ENCODE measurements at places on chromosomes 5 and 9.

DNA sequence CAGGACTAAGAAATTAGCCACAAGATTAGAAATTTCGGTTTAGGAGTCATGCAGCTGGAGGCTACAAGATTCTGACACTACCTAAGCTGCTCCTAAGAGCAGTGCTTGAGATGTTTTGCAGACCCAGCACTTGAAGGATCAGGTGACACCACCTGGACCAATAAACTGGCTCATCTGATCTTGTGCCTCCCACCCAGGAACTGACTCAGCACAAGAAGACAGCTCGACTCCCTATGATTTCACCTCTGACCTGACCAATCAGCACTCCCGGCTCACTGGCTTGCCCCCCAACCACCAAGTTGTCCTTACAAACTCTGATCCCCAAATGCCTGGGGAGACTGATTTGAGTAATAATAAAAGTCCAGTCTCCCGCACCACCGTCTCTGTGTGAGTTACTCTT lies 170.4 kb downstream of the TTC39B start:
- no peaks in the 10 kb centered on the region for H3K36me3 ChIP-seq
- H3K4me1 ChIP-seq: peaks cover 6% of the 10 kb centered on the region
- H3K27me3 ChIP-seq: no peaks in the 10 kb centered on the region
- H3K27ac ChIP-seq: no peak overlapping the region

DNA sequence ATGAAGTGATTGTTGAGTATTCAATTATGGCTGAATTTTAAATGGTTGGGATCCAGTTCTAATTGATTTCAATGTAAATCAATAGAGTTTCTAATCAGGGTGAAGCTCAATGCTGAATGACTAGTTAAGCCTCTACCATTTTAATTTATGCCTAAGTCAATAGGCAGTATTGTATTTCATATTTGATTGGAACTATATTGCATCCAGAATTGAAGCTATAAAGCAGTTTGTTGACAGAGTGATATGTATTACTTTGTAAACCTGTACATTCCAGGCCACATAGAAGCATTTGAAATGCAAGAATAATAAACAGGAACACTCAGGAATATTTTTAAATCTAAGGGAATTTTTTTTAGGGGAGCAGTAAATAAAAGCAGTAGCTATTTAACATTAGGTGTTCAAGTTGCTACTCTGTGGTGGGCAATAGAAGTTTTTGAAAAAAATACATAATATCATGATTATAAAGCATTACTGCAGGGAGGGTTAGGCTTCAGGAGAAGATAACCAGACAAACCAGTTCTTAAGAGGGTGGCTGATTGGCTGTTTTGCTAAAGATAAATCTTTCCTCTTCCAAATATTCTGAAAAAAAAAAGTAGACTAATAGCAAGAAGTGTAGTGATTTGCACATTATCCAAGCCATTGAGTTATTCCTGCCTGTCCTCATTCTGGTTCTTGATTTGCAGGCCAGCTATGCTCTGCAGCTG lies 492.0 kb upstream of the MEF2C start:
- no peak overlapping the region for H3K27ac ChIP-seq
- no peaks in the 10 kb centered on the region for H3K27me3 ChIP-seq
- H3K4me1 ChIP-seq: peaks cover 6% of the 10 kb centered on the region
- no peaks in the 10 kb centered on the region for H3K36me3 ChIP-seq
- H3K4me3 ChIP-seq: no peak overlapping the region

GRCh38 chr5:133321833-133322420 lies 270.1 kb downstream of the HSPA4 start:
- H3K27me3 ChIP-seq: no peaks in the 10 kb centered on the region
- peak; percentile 70 for ATAC-seq
- peaks cover 36% of the 10 kb centered on the region for H3K4me1 ChIP-seq
- no peak overlapping the region for H3K4me3 ChIP-seq
- peak overlapping the region; percentile 84 for H3K27ac ChIP-seq

GRCh38 chr9:119020284-119020683 lies 349.0 kb downstream of the BRINP1 start:
- ATAC-seq: no peak
- H3K27me3 ChIP-seq: no peaks in the 10 kb centered on the region
- no peak overlapping the region for H3K4me3 ChIP-seq
- no peaks in the 10 kb centered on the region for H3K36me3 ChIP-seq
- no peaks in the 10 kb centered on the region for H3K4me1 ChIP-seq
- no peak overlapping the region for H3K27ac ChIP-seq

DNA sequence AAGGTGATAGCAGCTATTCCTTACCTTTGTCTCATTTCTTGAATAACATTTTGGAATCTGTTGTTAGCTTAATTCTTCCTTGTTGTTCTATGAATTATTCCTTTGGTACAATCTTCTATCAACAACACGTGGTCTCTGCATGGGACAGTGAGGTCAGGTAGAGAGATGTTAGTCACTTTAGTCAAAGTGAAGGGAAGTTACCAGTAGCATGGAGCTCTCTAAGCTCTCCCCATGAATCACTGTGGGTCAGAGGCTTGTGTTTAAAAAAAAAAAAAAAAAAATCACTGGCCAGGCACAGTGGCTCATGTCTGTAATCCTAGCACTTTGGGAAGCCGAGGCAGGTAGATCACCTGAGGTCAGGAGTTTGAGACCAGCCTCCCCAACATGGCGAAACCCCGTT lies 116.0 kb downstream of the GOLPH3 start:
- no peaks in the 10 kb centered on the region for H3K27me3 ChIP-seq
- H3K4me1 ChIP-seq: no peaks in the 10 kb centered on the region
- no peaks in the 10 kb centered on the region for H3K36me3 ChIP-seq
- H3K27ac ChIP-seq: no peak overlapping the region
- no peak for ATAC-seq

- H3K27ac ChIP-seq: no peak overlapping the region
Measured at GRCh38 chr5:139910901-139911300, 115.3 kb downstream of the PSD2 start.

DNA sequence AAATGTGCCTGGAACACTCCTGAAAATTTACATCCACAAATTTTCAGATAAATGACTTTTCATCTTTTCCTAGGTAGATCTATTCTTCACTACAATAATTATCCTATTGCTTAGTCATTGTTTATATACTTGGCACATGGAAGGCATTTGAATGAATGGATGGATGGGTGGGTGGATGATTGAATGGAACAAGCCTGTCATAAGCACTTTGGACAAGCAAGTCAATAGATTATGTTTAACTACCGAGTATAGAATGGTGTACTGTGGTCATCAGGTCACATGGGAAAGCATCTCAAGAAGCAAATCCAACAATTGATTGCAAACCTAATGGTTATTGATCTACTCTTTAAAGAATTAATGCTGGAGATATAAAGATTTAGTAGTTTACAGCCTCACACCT lies 114.4 kb upstream of the DMRTA1 start:
- no peaks in the 10 kb centered on the region for H3K4me1 ChIP-seq
- no peaks in the 10 kb centered on the region for H3K36me3 ChIP-seq
- H3K27me3 ChIP-seq: no peaks in the 10 kb centered on the region
- no peak overlapping the region for H3K27ac ChIP-seq

DNA sequence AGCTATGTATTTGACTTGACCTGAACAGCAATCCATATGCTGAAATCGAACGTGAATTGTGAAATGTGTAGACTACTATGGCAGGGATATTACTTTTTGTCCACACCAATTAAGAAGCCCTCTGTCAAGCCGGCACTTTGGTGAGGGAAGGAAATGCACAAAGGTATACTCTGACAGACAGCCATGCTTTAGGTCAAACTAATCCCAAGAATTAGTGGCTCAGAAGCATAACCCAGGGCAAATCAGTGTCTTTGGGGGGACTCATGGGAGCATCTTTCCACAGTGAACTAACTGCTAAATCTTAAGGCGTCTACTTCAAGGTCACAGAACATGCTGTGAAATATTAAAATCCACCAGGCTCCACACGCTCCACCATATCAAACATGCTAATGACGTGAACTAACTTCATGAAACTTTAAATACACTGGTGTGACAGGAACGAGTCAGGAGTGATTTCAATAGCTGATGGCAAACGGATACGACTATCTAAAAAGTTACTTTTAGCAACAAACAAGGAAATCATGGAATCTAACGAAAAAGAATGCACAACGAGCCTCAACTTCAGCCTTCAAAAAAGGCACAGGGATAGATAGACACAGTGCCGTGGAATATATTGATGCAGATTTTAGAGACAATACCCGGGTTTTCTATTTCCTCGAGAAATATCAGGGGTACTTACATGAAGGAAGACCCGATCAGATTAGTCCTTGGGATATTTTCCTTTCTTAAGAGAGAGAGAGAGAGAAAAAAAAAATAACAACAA lies 527 bp downstream of the MEF2C start:
- H3K27me3 ChIP-seq: no peaks in the 10 kb centered on the region
- peak overlapping the region; percentile 98 for H3K4me3 ChIP-seq
- H3K27ac ChIP-seq: peak overlapping the region; percentile 99
- ATAC-seq: peak; percentile 28
